ENCODE measurements at places on chromosomes 7 and 10.

DNA sequence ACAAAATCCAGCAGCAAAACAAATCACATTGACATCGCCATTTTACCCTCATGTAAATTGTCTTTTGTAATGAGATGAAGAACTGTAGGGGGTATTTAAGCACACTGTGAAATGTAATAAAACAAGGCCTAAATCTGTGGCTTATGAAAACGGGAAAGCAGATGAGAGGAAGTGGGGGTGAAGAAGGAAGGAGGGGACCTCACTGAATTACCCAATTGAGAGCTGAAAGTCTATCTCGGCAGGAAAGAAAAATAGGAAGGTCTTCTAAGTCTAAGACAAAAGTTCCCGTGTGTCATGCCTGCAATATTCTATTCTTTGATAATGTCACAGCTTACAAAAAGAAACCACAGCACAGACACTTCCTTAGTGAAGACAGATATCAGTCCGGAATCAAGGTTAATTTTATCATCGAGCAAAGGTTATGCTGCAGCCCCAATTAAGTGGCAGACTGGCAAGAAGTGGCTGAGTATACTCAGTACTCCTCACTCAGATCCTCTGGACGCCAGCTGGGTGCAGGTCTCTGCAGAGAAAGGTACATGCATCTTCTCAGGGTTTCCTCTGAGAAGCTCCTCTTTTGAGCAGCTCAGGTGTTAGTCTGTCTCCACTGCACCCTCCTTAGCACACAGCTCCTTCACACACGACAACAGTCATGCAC is 239.7 kb downstream of the FANK1 start:
- DNase-seq = no peak

- no peak for DNase-seq
Measured at GRCh38 chr10:12663863-12664262, 314.5 kb downstream of the CAMK1D start.

DNA sequence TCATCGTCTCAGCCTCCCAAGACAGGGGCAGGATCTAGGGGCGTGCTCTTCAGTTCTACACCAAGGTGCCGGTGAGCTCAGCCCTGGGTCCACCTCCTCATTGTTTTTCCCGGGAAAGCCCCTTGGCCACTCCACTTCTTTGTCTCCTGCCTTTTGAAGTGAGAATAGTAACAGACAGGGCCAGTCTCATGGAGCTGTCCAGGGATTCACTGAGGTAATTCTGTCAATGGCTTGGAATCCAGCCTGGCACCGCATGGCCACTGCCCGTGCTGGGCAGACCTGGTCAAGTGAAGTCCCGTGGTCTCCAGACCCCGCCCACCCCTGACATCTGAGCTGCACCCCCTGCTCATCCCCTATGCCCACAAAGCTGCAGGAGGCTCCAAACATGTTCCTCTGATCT is 138.9 kb downstream of the TNS3 start:
- no peak for DNase-seq

- DNase-seq = no peak
Measured at GRCh38 chr10:72597897-72598296, 28.0 kb downstream of the MICU1 start.

DNA sequence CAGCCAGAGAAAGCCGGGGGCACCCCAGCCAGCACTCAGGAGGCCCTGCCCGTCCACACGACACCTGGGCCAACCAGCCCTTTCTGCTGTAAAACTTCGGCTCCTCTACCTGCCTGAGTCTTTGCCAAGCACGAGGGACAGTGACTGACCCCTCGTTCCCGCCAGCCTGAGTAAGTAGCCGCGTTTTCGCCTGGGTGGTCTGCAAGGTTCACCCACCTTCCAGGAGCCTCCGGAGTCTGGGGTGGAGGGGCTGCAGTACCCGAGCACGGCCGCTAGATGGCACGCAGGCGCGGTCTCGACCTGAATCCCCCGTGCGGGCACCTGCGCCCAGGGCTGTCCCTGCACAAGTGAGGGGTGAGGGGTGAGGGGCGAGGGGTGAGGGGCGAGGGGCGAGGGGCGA is 192.7 kb downstream of the PTPRN2 start:
- peak; percentile 82 for DNase-seq

- no peak for DNase-seq
Measured at GRCh38 chr7:45160417-45160881, 2.9 kb downstream of the RAMP3 start.

DNA sequence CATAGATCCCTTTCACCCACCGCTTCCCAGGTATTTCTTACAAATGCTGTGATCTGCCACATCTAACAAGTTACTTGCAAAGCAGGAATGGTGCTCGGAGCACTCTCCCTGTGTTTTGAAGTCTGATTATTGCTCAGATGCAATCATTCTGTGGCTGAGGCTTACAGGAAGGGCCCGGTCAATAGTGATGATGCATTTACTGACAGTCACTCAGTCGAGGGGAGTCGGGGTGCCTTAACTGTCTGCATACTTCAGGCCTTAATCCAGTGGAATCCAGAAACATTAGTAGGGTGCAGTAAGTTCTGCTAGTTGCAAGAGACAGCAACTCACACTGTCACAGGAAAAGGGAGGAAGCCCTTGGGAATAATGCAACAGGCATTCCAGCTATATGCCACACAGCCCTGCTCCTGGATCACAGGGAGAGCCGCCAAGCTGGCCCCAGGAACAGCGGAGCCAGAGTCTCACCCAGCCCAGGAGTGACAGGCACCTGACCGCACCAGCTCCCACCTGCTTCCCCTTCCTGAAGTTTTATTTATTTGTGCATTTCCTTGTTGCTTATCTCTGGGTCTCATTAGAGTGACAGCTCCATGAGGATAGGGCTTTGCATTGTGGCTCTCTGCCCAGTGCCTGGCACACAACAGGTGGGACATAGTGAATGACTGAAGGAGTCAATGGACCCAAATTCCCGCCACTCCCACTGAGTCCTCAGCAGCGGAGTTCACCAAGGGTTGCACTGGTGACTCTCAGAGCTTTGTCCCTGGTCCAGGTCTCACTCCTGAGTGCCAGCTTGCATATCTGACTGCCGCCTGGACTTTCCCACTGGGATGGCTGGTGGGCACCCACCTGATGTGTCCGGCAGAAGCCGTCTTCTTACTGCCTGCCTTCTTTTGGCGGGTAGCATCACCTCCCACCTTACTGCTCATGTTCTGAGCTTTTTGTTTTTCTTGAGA is 212.5 kb upstream of the SH2B2 start:
- DNase-seq = no peak

DNA sequence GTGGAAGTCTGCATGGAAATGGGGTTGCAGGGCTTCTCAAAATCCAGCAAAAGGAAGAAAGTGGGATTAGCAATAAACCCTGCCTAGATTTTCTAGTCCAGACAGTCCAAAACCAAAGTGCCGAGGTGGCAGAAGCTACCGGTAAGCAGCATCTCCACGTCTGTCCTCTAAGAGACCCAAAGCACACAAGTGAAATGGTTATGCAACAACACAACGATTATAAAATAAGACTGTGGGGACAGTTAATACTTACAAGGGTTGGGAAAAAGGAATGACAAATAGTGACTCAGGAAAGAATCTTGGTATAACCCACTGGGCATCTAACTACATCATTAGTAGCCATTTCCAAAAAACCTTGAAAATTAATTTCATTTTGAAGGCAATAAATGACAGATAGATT is 24.7 kb downstream of the CREB3L2 start:
- no peak for DNase-seq

GRCh38 chr10:60434418-60435046 is 44.9 kb upstream of the ANK3 start:
- DNase-seq = no peak

DNA sequence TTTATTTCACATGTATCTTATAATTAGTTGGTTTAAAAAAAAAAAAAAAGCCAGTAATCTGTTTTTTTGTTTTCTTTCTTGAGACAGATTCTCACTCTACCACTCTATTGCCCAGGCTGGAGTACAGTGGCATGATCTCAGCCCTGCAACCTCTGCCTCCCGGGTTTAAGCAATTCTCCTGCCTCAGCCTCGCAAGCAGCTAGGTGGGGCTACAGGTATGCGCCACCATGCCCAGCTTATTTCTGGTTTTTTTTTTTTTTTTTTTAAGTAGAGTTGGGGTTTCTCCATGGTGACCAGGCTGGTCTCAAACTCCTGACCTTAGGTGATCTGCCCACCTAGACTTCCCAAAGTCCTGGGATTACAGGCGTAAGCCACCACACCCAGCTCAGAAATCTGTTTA is 34.1 kb upstream of the CAPZA2 start:
- DNase-seq = peak; percentile 43

- DNase-seq = no peak
Measured at GRCh38 chr7:4894482-4894881, 11.0 kb upstream of the RADIL start.

GRCh38 chr7:14400271-14400670 is 410.8 kb upstream of the ETV1 start:
- no peak for DNase-seq

DNA sequence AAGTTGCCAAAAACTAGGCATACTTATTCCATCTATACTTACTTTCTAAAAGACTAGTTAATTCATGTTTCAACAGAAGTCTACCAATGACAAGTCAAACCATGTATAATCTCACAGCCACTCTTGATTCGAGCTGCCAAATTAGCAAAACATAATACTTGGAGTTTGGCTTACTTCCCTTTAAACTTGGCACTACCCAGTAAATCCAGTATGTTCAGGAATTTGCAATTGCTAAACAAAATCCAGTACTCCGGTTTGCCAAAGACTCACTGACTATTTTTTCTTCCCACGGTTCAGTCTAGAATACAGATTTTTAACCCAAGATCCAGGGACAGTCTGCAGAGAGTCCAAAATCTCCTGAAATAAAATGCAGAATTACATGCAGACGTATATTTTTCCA is 4.6 kb downstream of the OAT start:
- no peak for DNase-seq

DNA sequence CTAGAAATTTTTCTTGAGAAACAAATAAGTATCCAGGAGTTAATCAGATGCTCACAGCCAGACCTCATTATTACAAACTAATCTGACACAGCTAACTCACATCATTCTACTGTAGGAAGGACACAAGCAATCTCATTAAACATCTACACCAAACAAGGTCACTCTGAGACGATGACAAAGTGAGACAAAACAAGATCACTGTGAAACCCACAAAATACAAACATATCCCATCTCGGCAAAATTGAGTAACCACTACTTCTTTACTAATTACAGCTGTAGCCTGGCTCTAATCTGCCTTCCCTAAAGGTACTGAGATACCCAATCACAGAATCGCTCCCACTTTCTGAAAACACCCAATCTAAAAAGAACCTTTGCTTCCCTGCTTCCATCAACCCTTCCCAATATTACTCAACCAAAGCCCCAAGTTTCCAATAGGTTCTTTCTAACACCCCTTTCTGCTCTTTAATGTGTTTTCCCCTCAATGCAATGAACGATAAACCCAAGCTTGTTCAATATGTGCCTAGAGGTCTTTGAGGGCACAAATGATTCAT is 26.9 kb downstream of the CCDC6 start:
- no peak for DNase-seq

- peak; percentile 73 for DNase-seq
Measured at GRCh38 chr7:139673230-139673629, 104.6 kb downstream of the HIPK2 start.

DNA sequence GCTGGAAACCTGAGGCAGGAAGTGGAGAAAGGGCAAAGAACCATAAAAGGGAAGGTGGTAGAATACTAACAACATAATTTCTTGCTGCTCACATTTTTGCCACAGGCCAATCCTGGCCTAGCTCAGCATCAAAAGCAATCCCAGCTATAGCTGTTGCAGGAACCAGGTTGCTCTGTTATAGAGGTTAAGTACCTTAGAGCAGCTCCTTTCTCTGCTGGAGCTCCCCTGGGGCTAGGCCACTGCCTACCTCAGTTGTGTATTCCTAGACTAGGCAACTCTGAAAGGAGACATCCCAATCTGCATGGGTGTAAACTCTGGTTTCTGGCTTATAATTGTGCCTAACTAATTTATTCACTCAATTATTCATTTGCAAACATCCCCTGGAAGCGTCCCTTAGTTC is 108.4 kb downstream of the ZNF365 start:
- no peak for DNase-seq

GRCh38 chr7:139423091-139423490 is 60.4 kb downstream of the KLRG2 start:
- DNase-seq = no peak

- DNase-seq = peak; percentile 56
Measured at GRCh38 chr7:99312316-99313203, 13.1 kb upstream of the ARPC1A start.

DNA sequence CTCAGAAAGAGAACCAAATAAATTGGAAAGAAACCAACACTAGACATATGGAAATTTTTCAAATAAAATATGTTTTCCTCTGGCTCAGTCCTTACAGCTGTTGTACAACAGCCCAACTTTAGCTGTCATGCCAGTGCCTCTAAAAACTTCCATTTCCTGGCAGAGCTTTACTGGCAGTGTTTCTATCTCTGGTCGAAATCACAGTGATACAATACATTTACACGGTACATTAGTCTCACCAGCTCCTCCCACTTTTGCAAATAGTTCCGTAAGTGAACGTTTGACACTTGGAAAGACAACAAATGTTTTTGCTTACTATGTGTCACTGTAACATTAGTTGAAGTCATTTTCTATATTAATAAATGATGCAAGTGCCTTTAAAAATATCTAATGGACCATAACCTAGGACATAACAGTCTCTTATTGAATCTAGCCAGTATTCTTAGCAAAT is 29.8 kb downstream of the BCAP29 start:
- DNase-seq = no peak

GRCh38 chr7:147535701-147536111 is 1054.9 kb upstream of the C7orf33 start:
- DNase-seq = no peak

- no peak for DNase-seq
Measured at GRCh38 chr7:90669492-90669891, 73.4 kb downstream of the CDK14 start.

GRCh38 chr7:146772601-146773000 is 656.0 kb downstream of the CNTNAP2 start:
- DNase-seq = peak; percentile 80

DNA sequence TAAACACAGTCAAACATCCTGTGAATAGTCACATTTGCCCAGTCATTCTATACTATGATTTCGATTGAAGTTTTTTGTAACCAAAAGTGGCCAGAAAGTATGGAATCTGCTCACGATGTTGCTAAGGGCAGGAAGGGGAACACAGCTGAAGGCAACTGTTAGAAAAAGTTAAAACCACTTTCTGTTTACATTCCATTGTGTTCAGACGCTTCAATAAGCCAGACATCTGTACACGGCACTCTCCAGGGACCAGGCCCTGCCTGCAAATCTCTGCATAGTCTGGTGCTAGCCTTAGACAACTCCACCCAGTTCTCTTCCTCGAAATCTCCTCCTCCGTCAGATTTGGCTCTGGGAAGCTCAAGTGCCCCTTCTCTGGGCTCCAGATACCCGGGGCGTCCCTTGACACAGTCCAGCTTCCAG is 17.1 kb upstream of the TMEM120A start:
- DNase-seq = no peak

Data from H9 (cell line).